H4 (cell line): ENCODE measurements at places on chromosomes 1 and 21.

DNA sequence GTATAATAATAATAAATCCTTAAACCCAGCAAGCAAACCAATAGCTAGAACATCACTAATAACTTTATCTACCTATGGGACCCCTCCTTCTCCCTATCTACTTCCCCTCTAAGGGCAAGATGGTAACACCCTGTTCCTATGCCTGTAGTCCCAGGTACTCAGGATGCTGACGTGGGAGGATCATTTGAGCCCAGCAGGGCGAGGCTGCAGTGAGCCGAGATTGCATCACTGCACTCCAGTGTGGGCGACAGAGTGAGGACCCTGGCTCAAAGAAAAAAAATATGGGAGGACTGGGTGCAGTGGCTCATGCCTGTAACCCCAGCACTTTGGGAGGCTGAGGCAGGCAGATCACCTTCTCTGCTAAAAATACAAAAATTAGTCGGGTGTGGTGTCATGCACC, 143.1 kb upstream of the SLC45A1 start:
- DNase-seq, result no peak

DNA sequence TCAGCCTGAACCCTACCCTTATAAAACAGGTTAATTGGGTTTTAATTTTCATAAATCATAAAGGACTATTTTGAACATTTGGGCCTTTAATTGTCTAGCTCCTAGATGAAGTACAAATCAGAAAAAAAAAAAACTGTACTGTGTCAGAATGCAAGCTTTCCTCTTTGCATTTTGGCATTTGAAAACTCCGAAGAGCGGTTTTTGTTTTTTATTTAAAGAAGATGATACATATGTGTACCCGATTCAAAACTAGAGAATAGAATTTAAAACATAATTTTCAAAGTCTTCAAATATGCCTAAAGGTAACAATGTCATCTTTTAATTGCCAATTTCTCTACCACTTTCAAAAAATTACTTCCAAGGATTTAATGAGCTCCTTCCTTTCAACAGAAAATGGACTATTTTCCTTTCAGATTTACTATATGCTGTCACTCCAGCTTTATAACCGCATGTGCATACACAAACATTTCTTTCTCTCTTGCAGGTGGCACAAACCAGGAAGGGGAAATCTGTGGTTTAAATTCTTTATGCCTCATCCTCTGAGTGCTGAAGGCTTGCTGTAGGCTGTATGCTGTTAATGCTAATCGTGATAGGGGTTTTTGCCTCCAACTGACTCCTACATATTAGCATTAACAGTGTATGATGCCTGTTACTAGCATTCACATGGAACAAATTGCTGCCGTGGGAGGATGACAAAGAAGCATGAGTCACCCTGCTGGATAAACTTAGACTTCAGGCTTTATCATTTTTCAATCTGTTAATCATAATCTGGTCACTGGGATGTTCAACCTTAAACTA, 33.7 kb downstream of the MRPL39 start:
- DNase-seq, result peak; percentile 80

- peak; percentile 16 for DNase-seq
Measured at GRCh38 chr1:31633117-31633516, 11.6 kb downstream of the PEF1 start.

- DNase-seq, result no peak
Measured at GRCh38 chr1:197920414-197921117, 3.4 kb downstream of the LHX9 start.

- DNase-seq, result no peak
Measured at GRCh38 chr1:204854286-204854685, 16.4 kb upstream of the NFASC start.

- no peak for DNase-seq
Measured at GRCh38 chr1:197967066-197967465, 49.9 kb downstream of the LHX9 start.

- no peak for DNase-seq
Measured at GRCh38 chr21:42314616-42315295, 453 bp downstream of the TFF3 start.

DNA sequence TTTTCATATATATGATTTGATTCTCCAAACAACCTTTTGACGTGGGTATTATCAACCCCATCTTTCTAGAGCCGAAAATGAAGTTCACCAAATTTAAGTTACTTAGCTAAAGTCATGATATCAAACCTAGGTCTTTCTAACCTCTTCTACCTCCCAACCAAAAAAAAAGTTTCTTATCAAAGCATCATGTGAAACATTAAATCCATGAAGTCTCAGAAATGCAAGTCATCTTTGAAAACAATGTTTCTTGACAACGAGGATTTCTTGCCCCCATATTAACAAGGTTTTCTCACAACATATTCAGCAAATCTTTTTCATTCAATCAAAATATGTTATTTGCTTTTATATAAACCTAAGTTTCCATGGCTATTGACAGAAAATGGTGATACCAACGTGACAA, 306.3 kb downstream of the SMYD3 start:
- no peak for DNase-seq

GRCh38 chr1:113856401-113856790, 15.1 kb downstream of the PTPN22 start:
- no peak for DNase-seq

- DNase-seq, result no peak
Measured at GRCh38 chr1:2970311-2971071, 50.8 kb upstream of the ACTRT2 start.

GRCh38 chr1:201170533-201171062, 16.3 kb upstream of the TMEM9 start:
- peak; percentile 80 for DNase-seq

DNA sequence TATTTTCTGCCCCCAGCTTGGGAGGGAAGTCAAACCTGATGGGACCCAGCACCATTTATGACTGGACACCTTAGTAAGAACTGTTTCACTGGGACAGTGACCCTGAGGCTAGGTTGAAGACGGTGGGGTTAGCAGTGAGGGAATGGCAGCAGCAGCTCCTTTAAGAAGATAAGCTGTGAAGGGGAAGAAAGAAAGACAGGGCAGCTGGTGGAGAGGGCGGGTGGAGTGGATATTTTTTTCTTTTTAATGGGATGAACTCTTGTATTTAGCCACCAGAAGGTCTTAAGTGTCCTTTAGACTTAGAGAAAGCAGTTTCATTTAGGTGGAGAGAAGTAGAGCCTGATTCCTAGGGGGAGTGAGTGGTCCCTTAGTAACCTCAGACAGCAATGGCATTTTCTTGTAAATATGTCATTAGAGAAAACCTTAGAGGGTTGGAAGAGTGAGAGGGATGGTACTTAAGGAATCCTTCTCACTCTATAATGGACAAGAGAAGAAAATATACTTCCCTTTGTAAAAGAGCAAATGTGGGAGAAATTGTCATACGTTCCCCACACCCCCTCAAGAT, 187.5 kb downstream of the HHAT start:
- no peak for DNase-seq
